Activated naive CD4-positive, alpha-beta T cell treated with anti-CD3 and anti-CD28 coated beads for 36 hours (primary cell): ENCODE measurements at places on chromosomes 4 and X. TPM values are rescaled to one million over a fixed set of nuclear protein-coding genes. Genes with fewer than 3 reads are reported as not detected.

The GRIA2 gene
- not detected for total RNA-seq

The FAM133A gene
- total RNA-seq, result not detected

The GPR119 gene
- not detected for total RNA-seq

GRCh38 chrX:95754411-95754810, 930.2 kb upstream of the DIAPH2 start:
- no peak for DNase-seq

DNA sequence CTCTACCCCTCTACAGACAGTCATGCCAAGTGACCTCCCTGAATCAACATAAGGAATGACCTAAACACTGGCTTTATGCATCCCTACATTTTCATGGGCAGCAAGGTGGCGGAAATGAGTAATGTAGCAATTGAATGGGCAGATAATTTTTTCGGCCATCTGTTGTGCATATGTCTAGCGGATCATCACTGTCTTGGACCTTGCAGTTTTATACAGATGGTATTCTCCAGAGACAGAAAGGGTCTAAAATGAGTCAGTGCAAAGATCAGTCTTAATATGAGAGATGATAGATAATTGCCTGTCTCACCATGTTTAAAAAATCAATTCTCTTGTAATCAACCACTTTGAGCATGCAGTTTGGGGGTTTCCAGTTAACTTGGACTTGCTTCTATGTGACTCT, 177.3 kb upstream of the DKK2 start:
- no peak for DNase-seq

DNA sequence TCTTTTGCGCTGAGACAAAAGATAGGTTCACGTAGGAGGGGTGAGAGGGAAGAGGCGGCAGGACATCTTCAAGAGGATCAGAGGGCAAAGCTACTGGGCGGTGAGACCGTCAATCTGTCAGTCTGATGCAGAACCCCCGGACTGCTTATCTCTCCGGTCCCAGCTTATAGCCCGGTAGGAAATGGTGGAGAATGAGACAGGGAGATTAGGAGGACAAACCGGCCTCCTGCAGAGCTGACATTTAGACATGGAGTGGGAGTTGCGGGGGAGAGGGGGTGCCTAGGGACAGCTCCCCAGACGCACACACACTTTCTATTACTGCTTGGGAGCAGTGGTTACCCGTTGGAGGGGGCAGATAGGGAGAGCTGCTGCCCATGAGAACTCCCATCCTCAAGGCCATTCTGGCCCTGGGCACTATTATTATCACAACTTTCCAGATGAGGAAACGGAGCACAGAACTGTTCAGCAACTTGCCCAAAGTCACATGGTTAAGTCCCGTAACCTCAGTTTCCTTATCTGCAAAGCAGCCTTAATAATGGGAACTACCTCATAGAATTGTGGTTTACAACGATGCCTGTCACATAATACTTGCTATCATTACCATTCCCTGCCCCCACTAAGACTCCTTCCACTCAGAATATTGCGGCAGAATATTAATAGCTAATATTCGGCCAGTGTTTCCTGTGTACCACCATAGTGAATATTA, 1.1 kb upstream of the HDAC6 start:
- no peak for DNase-seq

- DNase-seq, result no peak
Observed at GRCh38 chr4:84150177-84150576, 348.9 kb downstream of the NKX6-1 start.

DNA sequence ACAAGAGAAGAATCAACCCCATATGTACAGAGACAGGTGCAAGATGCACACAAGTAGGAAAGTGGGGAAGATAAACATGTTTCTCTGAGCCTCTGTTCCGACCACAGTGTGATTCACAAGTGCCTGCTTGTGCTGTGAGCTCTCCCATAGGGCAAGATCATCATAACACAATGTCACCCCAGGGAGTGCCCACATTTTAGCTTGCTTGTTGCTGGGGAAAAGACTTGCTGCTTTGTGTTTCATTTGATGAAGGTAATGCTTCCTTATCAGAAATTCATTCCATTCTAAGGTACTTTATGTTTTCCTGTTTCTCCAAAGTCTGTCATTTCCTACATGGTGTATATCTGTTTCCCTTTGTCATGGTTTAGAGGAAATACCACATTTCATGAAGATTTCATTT, 304.5 kb upstream of the DIPK2B start:
- DNase-seq, result no peak

GRCh38 chrX:39905538-39905891, 192.2 kb downstream of the BCOR start:
- no peak for DNase-seq

DNA sequence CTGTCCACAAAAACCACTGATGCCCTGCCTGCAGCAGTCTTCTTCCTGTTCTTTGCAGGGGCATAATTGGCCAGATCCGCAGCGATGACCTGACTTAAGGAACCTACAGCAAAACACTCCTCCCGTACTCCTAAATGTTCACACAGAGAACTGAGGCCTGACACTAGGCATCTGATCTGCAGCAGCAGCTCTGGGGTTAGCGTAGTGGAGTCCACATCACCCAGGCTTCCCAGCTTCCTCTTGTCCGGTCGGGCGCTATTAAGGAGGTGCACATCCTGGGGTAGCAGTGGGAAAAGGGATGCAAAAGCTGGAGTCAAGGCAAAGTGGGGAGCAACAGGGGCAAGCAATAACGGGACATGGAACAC, 758 bp downstream of the SCFD2 start:
- DNase-seq, result peak; percentile 20

GRCh38 chr4:150089732-150090131, 11.5 kb downstream of the DCLK2 start:
- no peak for DNase-seq

DNA sequence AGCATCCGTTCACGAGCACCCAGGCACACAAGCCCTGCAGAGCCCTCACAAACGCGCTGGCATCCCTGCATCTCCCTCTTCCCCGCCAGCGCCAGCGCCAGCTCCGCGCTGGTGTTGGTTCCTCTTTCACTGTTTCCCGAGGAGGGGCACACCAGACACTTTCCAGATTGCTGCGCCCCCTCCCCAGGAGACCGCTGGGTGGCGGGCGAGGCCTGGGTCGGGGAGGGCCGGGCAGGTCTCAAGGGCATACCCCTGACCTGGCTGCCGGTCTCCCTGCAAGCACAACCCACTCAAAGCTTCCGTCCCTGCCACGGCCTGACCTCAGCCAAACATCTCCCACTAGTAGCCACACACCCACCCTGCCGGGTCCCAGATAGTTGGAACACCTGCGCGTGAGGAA, 2.2 kb upstream of the NKX1-1 start:
- DNase-seq, result no peak
